Fibroblast of villous mesenchyme (primary cell): ENCODE measurements at places on chromosomes 4 and X. TPM values are rescaled to one million over a fixed set of nuclear protein-coding genes. Genes with fewer than 3 reads are reported as not detected.

Gene FHIP1A
- total RNA-seq, result under 0.01 and 0.32 TPM in 2 replicates

Gene CENPVL3
- total RNA-seq, result not detected in 2 replicates

DNA sequence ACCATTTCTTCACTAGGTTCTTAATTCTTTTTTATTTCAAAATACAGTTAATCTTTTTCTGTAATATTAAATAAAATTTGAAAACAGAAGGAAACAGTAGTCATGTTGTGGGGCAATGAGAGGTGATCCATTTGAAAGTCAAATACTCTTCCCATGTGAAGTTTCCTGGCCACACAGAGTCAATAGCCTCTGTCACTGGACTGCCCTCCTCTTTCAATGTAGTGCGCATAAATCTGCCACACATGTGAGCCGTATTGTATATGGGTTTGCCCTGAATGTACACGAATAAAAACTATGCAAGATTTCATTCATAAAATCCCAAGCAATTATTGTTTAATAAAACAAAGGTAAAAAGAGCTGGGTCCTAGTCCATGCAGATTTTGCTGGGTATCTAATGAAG is 59.1 kb downstream of the NKX6-1 start:
- DNase-seq, result no peak

Gene RAB33A
- 1.3 and 3.5 TPM in 2 replicates for total RNA-seq

GRCh38 chr4:121632636-121633035 is 64.1 kb downstream of the ANXA5 start:
- no peak for DNase-seq
